AG04450 (cell line): ENCODE measurements at places on chromosomes 13 and 19.

- no peak for DNase-seq
These were observed 1.3 kb upstream of the GRK1 start for GRCh38 chr13:113665597-113666328.

DNA sequence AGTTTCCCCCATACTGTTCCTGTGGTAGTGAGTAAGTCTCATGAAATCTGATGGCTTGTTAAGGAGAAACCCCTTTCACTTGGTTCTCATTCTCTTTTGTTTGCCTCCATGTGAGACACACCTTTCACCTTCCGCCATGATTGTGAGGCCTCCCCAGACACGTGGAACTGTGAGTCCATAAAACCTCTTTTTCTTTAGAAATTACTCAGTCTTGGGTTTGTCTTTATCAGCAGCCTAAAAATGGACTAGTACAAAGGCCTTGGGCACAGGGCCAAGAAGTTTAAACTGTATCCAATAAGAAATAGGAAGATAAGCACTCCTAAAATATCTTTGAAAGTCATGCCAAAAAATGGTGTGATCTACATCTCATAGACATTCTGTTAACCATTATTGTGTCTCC lies 176.9 kb downstream of the TBC1D4 start:
- no peak for DNase-seq

DNA sequence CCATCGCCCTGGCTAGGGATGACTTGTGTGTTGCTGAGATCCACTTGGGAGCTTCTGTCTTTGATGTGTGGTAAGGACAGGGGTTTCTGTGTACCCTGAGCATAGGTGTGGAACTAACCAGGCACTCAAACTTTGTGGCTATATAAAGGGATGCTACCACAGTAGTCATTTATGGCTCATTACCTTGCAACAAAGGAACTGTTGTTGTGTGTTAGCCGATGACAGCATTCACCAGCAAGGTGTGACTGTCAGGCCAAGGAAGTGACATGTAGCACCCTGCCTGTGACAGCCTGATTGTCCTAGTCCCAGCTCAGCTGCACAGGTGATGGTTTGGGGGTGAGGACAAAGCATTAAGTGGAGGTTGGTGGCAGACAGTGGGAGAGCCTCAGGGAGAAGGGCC lies 73.6 kb downstream of the COG3 start:
- no peak for DNase-seq

DNA sequence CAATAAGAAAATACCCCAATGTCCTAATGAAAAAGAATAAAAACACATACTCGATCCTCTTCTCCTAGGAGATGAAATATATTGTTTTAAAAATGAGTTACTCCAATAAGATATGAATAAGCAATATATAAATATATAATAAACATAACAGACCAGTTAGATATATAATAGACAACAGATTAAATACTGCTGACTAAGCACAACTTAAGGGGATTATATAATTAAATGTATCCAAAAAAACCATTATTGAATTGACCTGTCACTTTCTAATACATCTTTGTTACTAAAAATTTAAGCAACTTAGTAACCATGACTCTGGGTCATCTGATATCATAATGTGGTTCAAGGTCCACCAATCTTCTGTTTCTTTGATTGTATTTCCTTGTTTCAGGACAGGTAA lies 14.0 kb upstream of the ZNF780B start:
- DNase-seq: no peak

DNA sequence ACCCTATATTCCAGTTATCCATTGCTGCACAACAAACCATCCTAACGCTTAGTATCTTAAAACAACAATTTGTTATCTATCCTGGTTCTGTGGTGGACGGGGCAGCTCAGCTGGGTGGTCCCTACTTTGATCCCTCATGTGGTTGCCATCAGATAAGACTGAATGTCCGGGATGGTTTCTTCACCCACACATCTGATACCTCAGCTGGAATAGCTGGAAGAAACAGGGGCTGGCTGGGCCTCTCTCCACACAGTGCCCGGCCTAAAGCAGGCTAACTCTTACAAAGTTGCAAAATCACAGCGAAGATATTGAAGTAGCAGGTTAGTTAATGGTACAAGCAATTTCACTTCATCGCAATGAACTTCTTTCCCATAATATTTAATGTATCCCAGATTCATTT lies 3.7 kb upstream of the MRPS31 start:
- no peak for DNase-seq

DNA sequence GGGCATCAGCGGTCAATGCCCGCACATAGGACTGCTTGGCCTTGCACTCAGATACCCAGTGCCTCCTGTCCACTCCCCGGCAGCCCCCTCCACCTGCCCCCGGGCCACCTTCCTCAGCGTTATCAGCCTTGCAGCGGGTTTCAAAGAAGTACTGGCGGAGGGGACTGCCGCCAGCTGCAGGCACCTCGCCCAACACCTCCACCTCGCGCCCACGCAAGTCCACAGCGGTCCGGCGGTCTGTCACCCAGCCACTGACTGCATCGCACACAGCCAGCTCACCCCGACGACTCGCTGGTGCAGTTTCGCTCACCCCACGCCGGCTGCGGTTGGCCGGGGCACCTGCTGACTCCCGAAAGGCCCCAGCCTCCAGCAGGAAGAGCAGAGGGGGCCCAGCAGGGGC lies 3.2 kb downstream of the NTF4 start:
- no peak for DNase-seq

GRCh38 chr13:24027494-24027893 lies 130.2 kb upstream of the C1QTNF9B start:
- no peak for DNase-seq

DNA sequence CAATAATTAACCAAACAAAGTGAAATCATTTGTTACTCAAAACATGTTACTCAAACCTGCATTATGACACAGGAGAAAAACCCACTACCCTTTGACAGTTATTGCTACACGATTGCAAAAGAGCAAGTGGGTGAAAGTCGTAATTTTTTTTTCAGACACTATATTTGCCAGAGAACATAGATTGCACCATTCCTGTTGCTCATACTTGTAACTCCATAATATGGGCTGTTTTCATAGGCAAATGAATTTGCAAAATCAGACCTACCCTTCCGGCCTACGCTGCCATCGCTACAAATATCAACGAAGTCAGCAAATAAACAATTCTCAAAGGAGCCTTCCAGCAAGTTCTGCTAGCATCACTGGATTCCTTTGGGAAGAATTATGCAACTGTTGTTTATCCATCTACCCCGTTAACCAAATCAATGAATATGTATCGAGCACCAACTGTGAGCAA lies 396.5 kb downstream of the IRS2 start:
- DNase-seq: no peak

- DNase-seq: peak; percentile 52
These were observed 34.7 kb downstream of the BRD4 start for GRCh38 chr19:15297416-15298224.

DNA sequence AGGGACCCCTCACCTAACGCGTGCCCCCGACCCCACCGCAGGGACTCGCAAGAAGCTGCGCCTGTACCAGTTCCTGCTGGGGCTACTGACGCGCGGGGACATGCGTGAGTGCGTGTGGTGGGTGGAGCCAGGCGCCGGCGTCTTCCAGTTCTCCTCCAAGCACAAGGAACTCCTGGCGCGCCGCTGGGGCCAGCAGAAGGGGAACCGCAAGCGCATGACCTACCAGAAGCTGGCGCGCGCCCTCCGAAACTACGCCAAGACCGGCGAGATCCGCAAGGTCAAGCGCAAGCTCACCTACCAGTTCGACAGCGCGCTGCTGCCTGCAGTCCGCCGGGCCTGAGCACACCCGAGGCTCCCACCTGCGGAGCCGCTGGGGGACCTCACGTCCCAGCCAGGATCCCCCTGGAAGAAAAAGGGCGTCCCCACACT lies 4.7 kb upstream of the MYBPC2 start:
- peak; percentile 11 for DNase-seq
